NCI-H146 (cell line): ENCODE measurements at places on chromosomes 16 and 17.

- no peak for DNase-seq
These were observed 358.5 kb upstream of the ERCC4 start for GRCh38 chr16:13561291-13562070.

- DNase-seq, result peak; percentile 90
These were observed at the start of gene STUB1 for GRCh38 chr16:679814-680624. STUB1 (plus strand) TSS chr16:680410; CDS start chr16:680526, 116 bp downstream.

DNA sequence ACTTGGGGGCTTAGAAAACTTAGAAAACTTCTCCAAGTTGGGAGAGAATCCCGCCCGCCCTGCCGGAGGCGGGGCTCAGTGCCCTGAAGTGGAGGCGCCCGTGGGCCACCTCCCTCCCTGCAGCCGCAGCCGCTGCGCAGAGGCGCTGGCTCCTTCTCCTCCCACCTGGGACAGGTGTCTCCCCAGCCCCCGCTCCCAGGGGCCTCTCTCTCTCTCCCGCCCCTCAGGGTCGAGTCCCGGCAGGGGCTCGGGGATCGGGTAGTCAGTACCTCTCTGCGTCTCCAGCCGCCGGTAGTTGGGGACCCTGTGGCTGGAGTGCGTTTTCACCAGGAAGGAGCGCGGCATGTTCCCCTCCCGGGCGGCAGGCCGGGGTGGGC, 257 bp downstream of the SNAI3 start:
- DNase-seq, result peak; percentile 67

GRCh38 chr17:33667671-33668070, 374.6 kb upstream of the ASIC2 start:
- DNase-seq, result no peak

- DNase-seq, result no peak
These were observed 43.1 kb upstream of the MEAK7 start for GRCh38 chr16:84547546-84548061.

- DNase-seq, result peak; percentile 42
These were observed 431 bp downstream of the DYNC1LI2 start for GRCh38 chr16:66751053-66751302.

- DNase-seq, result no peak
These were observed 356.4 kb upstream of the TOM1L1 start for GRCh38 chr17:54544249-54544648.

DNA sequence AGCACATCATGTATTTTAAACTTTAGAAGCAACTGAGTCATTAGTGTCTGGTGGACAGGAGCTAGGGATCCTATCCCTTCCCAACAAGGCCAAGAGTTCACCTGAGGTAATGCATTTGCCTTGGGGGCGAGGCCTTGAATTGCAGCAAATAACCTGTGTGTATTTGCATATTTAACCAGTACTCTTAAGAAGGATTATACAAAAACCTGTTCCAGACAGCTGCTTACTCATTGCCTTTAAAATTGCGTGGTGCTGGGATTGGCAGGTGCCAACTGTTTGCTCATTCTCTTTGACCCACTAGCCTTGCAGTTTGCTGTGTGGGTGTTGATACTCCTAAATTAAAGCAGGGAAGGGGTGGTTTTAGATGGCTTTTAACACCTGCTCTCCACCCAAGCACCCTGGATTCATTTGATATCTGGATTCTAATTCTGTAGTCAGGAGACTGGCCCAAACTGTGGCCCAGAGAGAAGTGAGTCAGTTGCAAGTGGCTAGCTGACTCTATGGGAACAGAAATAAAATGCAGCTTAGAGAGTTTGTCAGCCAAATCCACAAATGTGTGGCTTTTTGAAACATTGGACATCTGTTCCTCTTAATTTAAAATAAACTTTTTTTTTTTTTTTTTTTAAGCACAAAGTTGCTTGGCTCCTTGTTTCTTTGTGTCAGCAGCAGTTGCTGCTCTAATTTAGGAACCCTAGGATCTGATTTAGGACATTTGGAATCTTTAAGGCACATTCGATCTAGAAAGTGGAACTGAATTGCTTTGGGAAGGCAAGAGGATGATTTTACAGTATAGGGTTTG, 46.9 kb downstream of the TUBD1 start:
- DNase-seq, result peak; percentile 93

GRCh38 chr16:63037761-63038396, 1001.6 kb upstream of the CDH8 start:
- peak; percentile 64 for DNase-seq

GRCh38 chr16:88730632-88731607, 24.6 kb downstream of the CTU2 start:
- no peak for DNase-seq

DNA sequence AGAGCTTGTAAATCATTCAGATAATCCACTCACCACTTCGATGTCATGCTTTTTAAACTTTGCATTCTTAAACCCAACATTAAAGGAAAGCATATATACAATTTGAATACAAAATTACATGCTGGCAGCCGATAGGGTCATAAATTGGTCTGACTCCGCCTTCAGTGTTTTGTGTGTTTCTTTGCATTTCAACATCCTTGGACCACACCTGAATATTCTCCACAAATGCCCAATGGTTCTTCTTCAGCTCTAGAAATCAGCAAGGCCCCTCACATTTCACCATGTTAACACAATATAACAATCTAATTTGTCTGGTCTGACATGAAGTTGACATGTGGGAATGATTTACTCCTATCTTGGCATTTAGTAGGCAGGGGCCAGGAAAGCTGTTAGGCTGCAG, 17.1 kb downstream of the SETD6 start:
- no peak for DNase-seq

GRCh38 chr16:23280483-23280967, 21.6 kb upstream of the SCNN1B start:
- DNase-seq, result peak; percentile 71

DNA sequence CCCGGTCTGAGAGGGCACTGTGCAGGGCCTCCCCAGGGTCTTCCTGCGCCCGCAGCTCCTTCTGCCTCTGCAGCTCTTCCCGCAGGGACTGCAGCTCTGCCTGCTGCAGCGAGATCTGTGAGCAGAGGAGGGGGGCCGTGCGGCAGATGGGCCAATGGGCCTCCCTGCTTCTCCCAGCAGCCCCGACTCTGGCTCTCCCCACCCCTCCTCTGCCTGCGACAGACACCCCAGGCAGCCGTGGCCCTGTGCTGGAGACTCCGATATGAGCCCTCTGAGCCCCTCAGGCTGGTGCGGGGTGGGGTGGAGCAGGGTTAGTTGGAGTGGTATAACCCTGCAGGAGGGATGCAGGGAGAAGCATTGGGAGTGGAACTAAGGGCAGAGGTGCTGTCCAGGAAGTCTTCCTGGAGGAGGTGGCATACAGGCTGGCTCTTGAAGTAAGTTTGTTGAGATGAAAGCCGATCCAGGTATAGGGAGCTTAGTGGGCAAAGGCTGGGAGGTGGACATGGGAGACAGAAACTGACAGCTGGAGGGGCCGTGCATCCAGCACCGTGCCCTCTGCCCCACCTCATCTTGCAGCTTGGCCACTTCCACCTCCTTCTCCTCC, 5.0 kb downstream of the THOC6 start:
- DNase-seq, result no peak

GRCh38 chr17:47636273-47637030, 13.3 kb upstream of the KPNB1 start:
- DNase-seq, result no peak

GRCh38 chr17:62737513-62737912, 70.6 kb downstream of the MARCHF10 start:
- no peak for DNase-seq

DNA sequence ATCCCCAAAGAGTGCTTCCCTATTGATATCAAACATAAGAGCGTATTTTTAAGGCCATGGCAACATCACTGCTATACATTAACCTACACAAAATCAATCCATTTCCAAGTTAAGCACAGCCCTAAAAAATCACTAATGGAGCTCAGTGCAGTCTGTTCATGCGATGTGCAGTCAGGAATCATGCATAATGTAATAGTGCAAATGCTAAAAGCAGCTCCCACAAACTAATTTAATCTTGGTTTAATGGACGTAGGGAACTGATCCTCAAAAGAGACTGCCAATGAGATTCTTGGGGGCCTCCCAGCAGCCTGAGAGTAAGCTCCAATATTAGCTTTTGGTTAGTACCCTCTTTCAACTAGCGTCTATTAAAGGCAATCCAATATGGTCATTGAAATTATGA, 245.9 kb downstream of the TOX3 start:
- DNase-seq, result no peak

DNA sequence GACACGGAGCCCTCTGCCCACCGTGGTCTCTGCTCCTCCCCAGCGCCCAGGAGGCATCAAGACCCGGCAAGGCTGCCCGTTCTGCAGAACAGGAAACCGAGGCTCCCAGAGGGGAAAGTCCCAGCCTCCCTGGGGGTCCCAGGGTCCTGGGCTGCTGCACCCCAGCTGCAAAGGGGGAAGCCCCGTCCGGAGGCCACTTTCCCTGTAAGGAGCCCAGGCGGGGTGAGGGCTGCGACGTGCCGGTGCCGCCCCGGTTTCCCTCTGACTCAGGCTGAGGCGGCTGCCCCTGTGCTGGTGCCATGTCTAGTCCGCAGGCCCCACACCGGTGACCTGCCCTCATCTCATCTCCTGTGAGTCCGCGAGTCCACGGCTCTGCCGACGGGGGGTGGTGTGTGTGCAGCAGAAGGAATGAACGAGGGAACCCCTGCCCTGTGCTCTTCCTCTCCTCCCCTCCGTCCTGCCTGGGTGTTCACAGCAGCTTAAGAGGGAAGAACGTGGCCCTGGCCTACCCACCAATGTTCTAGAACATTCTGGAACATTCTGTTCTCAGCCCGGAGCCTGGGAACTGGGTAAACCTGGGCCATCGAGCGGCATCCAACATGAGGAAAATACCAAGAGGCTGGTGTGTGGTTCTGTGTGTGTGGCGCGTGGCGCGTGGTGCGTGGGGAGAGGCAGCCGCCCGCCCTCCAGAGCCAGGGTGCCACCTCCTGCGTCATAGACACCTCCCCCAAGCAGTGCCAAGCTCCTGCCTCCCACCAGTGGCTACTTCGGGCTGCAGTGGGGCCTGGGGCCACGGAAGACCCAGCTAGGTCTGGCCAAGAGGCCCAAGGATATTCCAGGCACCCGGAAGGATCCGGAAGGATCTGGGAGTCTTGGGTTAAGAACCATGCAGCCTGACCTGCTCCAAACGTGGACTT, 7.0 kb upstream of the CBFA2T3 start:
- DNase-seq, result no peak

DNA sequence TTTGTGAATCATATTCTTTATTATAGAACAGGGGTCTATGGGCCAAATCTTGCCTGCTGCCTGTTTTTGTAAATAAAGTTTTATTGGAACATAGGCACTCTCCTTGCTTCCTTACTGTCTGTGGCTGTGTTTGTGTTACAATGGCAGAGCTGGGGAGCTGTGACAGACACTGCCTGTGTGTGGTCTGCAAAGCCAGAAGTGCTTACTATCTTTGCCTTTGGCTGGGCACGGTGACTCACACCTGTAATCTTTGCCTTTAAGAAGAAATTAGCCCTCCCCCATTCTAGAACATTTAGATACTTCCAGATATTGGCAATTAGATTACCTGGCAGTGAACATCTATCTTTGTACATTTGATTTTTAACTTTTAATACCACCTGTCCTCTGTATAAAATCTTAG, 308.3 kb downstream of the FOXL1 start:
- DNase-seq, result no peak

DNA sequence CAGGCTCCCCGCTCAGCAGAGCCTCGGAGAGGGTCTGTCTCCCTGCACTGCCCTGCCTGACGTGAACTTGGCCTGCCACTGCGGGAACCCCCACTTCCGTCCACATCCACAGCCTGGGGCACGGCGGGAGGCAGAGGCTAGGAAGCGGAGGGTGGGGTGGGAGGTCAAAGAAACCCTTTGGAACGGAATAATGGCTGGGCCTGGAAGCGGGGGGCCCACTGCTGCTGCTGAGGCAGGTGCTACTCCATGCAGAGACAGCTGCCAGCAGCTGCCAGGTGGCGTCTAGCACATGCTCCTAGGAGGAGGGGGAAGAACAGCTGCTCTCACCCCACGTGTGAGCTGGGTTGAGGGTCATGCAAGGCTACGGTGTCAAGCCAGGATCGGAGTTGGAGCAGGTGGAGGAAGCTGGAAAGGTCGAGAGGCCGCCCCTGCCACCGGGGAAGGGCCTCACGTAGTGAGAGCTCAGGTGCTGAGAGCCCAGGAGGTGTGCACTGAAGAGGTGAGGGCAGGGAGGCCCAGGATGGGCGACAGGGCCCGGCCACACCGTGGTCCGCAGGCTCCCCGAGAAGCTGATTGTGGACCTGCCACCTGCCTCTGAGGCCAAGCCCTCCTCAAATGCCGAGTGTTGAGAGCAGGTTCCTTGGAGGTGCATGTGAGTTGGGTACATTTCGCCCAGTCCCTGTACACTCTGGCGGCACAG, 9.8 kb downstream of the FSCN2 start:
- DNase-seq, result peak; percentile 78

DNA sequence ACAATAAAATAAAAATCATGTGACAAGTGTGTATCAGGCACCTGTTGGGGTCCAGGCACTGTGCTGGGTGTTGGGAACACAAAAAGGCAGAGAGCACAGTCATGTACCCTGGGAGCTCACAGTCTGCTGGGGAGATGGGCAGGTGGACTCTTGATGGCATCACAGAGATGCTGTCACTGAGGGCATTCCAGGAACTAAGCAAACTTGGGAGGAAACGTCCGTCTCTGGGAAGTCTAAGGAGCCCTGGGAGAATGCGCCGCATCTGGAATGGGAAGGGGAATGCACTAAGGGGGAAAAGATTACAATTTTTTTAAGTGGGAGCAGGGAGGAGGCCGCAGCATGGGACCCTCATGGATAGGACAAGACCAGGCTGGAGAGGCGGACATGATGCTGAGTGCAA, 80.9 kb upstream of the ZNF423 start:
- DNase-seq, result no peak

DNA sequence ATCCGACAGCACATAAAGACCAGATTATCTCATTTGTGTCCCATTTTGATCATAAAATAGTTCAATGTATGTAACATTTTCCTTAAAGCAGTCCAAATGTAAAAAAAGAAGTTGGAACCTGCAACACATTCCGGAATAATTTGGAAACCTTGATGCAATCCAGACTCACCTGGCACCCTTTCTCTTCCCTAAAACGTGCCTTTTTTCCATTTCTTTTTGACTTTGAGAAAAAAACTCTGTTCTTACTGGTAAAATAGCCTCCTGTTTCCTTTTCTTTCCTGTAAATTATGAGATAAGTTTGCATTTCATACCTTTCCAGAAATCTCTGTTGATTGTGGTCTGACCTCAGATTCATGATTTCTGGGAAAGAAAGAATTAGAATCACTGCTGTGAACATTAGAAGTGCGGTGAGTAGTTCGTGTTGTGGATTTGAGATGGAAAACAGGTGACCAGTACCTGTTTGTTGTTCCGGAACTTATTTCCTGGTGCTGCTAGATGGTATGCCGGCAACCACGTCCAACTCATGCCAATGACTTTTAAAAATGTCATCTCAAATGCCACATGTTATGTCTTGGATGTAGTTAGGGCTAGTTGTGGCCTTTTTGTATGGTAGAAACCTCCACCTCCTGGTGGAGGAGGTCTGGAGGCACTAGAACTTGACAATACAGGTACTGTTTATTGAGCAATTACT, 108.1 kb downstream of the SOCS1 start:
- DNase-seq, result peak; percentile 11
